Endodermal cell (in vitro differentiated cells): ENCODE measurements at places on chromosomes 2 and 18. TPM values are rescaled to one million over a fixed set of nuclear protein-coding genes. Genes with fewer than 3 reads are reported as not detected.

DNA sequence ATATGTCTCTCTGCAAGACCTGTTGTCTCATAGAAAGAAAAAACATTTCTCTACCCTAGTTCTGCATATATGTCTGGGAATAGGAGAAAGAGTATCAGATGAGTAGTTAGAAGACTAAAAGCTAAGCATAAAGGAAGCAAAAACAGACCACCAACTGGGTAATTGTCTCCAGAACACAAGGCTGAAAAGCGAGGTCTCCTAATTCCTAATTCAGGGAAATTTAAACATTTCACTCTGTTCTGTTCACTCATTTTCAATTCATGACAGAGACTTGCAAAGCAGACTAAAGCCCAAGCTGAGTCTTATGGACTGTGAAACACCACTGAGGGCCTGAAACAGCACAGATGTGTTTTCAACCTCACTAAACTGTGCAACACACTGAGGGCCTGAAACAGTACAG, 224.4 kb upstream of the TMEM200C start:
- no peak for DNase-seq
- no peaks in the 10 kb centered on the region for H3K27me3 ChIP-seq
- H3K4me1 ChIP-seq, result no peaks in the 10 kb centered on the region
- H3K27ac ChIP-seq, result no peak overlapping the region

DNA sequence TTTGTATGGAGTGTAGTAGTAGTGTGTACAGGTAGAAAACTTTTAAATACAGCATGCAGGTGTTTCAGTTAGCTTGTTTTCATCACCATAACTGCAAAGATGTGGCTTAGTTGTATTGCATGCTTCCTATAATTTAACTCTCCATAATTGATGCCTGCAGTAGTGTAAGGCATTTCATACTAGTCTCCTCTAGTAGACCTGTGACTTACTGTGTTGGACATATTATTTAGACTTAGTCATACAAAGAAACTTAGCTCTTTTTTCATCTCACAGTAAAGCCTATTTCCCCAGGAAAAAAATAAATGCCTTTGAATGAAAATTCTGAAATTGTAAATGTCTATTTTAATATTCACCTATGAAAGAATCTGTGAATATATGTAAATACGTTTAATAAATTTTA, 52.8 kb upstream of the TWSG1 start:
- H3K27me3 ChIP-seq, result no peaks in the 10 kb centered on the region
- no peak for DNase-seq
- peaks cover 18% of the 10 kb centered on the region for H3K36me3 ChIP-seq
- H3K27ac ChIP-seq, result no peak overlapping the region
- H3K4me1 ChIP-seq, result no peaks in the 10 kb centered on the region

The UGT1A6 gene
- not detected in 2 replicates for total RNA-seq

DNA sequence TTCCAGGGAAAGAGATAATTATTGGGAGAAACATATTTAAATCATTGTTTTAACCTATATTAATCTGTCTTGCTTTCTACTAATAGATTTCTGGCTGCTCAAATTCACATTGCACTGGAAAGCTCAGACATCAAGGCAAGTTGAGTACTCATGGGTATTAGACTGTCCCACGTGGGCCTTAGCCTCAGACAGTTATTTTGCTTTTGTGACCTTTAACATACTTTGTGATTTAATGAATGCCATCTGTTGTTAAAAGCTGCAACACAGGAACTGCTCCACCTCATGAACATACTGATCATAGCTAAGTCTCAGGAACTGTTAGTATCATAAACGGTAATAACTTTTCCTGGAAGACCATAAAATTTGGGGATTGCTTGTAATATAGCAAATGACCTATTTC, 2.7 kb upstream of the LCT start:
- H3K27me3 ChIP-seq, result no peaks in the 10 kb centered on the region
- DNase-seq, result no peak
- peaks cover 60% of the 10 kb centered on the region for H3K36me3 ChIP-seq
- H3K4me3 ChIP-seq, result no peak overlapping the region
- no peaks in the 10 kb centered on the region for H3K4me1 ChIP-seq

- no peaks in the 10 kb centered on the region for H3K27me3 ChIP-seq
- H3K4me3 ChIP-seq, result peak overlapping the region; percentile 65
These were observed 89.1 kb downstream of the ZEB2 start for GRCh38 chr2:144430722-144431391.

DNA sequence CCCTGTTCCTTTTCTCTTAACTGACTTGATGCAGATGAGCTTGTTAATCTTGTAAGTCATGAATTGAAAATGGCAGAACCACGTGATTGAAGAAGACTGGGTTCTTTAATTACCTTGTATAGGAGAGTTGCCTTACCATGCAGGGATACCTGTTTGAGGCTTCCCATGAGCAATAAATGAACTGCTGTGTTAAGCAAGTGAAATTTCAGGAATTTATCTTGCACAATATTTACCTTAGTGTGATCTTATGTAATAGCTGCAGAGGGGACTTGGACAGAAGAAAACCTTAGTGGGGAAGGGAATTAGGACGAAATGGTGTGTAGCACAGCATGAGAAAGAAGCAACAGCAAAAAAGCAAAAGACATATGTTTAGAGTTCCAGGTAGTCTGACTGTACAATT, 384.0 kb upstream of the TMEFF2 start:
- H3K27ac ChIP-seq, result no peak overlapping the region
- no peak for DNase-seq
- H3K27me3 ChIP-seq, result no peaks in the 10 kb centered on the region
- no peaks in the 10 kb centered on the region for H3K4me1 ChIP-seq
- no peaks in the 10 kb centered on the region for H3K36me3 ChIP-seq

- no peaks in the 10 kb centered on the region for H3K4me1 ChIP-seq
- H3K27me3 ChIP-seq, result no peaks in the 10 kb centered on the region
- no peaks in the 10 kb centered on the region for H3K36me3 ChIP-seq
- no peak for DNase-seq
These were observed 28.2 kb downstream of the TSHZ1 start for GRCh38 chr18:75238786-75239185.

- no peak for DNase-seq
- peak overlapping the region; percentile 80 for H3K4me3 ChIP-seq
- H3K27ac ChIP-seq, result no peak overlapping the region
- H3K36me3 ChIP-seq, result no peaks in the 10 kb centered on the region
- H3K27me3 ChIP-seq, result peaks cover 23% of the 10 kb centered on the region
These were observed 2.5 kb downstream of the SALL3 start for GRCh38 chr18:78981989-78982620.

The SERPINB5 gene
- 0.57 TPM in 1 of 3 replicates, not detected in the others for total RNA-seq

The GPR39 gene
- 11.4 and 14.6 TPM in 2 replicates for total RNA-seq

The RPRM gene
- 33.8 to 79.0 TPM (median 36.9 TPM) in 3 replicates for total RNA-seq

DNA sequence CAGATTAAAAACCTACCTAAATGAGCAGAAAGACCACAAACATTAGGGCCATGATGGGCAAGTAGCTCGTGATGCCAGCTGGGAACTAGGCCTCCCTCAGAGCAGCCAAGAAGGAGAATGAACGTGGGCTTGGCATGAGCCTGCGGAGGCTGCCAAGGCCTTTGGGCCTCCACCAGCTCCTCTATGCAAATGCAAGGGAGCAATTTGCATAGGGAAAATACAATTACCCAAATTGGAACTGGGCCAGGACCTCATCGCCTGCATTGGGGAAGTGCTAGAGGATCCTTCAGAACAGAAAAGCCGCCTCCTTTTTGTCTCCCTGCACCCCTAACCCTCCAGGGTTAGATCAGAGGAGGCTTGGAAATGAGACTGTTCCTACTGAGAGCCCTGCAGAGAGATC, 326.4 kb downstream of the SMAD2 start:
- H3K4me3 ChIP-seq, result no peak overlapping the region
- peaks cover 9% of the 10 kb centered on the region for H3K4me1 ChIP-seq
- no peaks in the 10 kb centered on the region for H3K27me3 ChIP-seq
- H3K36me3 ChIP-seq, result no peaks in the 10 kb centered on the region

The CDH7 gene
- 0.17 to 0.28 TPM (median 0.18 TPM) in 3 replicates for total RNA-seq

The ADI1 gene
- 40.1 and 41.1 TPM in 2 replicates for total RNA-seq
